NCI-H510A (cell line): ENCODE measurements at places on chromosomes 2 and 18.

DNA sequence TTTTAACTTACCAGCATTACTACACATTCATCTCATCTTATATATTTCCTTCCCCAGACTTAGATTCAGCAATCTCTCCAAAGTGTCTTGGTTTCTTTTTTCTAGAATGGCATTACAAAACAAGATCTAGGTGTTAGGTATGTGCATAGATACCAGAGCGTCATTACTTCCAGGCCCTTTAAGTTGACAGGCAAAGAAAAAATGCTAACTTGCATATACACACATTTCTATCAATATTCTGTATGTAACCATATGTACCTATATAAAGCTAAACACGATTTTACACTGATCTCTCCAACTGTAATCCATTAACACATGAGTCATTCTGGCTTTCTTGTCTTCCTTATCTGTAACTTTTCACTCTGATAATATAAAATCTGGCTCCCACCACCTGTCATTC lies 503.8 kb upstream of the NRXN1 start:
- no peak for DNase-seq

DNA sequence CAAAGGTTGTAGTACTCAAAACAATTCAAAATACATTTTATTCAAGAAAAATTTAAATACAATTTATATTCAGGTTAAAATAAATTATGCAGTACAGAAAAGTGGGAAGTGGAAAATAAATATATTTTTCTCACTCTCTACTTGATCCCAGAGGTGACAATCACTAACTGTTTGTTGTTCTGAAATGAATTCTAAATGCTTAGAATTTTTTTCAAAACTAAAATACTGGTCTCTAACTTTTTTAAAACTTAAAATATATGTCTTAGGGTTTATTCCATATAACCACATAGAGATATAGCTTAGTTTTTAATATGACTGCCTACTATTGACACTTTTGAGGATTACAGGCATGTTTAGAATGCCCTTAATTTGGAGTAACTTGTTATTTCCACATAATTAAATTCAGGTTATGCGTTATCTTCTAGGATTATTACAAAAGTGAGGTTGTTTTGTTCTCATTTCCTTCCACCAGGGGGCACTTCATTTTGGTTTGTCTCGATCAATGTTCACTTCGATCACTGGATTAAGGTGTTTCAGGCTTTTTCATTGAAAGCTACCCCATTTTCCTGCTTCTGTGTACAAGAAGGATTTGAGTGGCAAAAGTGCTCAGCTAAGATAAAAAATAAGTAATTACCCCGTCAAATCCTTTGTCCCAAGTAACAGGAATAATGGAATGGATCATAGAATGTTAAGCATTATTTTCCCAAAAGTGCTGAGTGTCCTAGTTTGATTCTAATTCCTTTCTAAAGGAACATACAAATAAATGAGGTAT lies 27.1 kb upstream of the TFPI start:
- DNase-seq = no peak

DNA sequence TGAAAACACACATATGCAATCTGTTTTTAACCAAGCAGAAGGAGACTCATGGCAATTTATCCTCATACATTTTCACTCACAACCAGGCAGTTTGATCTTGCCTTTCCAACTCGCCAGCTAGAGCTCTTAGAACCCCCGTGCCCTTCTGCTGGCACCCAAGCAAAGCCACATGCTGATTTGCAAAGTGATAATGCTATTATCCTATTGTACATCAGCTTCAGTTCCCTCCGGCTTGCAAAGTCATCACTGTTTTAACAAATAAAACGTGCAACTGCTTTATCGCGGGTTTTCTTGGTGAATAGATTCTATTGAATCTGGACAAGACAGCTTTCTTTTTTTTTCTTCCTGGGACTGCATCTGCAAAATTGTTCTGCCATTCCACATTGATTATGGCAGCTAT lies 314.6 kb downstream of the LNPK start:
- no peak for DNase-seq

- peak; percentile 72 for DNase-seq
These were observed 89.8 kb downstream of the TGOLN2 start for GRCh38 chr2:85237849-85238565.

- DNase-seq = no peak
These were observed 533.4 kb downstream of the NYAP2 start for GRCh38 chr2:225932811-225933413.

DNA sequence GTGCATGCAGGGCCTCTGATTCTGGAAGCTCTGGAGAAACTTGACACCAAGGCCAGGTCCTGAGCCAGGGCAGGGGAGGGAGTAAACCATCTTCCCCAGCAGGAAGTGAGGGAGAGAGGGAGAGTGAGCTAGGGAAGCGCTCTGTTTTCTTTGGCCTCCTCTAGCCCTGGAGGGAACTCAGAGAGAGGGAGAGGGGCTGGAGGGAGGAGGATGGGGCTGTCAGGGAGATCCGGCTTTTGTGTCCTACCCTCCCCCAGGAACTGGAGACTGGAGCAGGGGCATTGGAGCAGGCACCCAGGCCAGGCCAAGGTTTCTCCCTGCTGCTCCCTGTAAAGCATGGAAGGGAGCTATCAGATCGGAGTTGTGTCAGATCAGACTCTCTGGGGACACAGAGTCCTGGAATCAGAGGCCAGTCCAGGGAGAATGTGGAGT lies 22.7 kb upstream of the PKDCC start:
- DNase-seq = peak; percentile 64

GRCh38 chr2:160715428-160715827 lies 221.8 kb upstream of the RBMS1 start:
- no peak for DNase-seq
